Activated CD8-positive, alpha-beta memory T cell treated with anti-CD3 and anti-CD28 coated beads, Interleukin-2, amount 50 U/mL, for 4 hours (primary cell): ENCODE measurements at places on chromosomes 11 and 22.

GRCh38 chr11:44029977-44030911, 17.5 kb upstream of the ACCSL start:
- DNase-seq, result no peak

GRCh38 chr22:42431401-42432019, 693 bp downstream of the NFAM1 start:
- DNase-seq, result no peak

GRCh38 chr22:47419239-47419638, 656.8 kb downstream of the TBC1D22A start:
- DNase-seq, result no peak

DNA sequence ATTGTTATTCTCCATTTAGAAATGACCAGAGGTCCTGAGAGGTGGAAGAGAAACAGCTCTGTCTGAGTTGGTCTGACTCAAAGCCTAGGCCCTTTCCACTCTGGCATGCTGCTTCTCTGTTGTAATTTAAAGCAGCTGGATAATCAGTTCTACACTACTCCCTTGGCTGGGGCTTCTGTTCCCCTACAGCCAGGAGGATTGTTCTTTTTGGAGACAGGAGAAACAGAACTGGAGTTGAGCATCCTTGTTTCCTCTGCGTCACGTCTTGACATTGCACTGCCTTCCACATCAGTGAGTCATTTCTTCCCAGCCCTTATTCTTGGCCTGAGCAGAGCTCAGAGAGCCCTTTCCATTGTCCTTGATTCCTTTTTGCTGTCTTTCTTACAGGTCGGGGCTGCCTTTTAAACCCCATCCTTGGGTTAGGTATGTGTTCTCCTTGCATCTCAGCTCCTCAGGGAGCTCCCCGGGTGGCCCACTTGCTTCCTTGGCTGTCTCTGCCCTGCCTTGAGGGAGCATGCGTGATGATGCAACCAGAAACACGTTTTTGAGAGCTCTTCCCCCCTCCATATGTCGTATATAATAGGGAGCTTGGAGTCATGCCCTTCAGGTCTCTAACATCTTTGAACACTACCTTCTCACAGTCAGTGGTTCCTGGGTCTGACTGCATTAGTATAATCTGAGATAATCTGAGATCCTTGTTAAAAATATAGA, 35.7 kb downstream of the CYB5R2 start:
- no peak for DNase-seq

- DNase-seq, result no peak
Observed at GRCh38 chr22:19086417-19086816, 35.8 kb downstream of the DGCR2 start.

GRCh38 chr22:50314455-50315288, 7.2 kb upstream of the PLXNB2 start:
- DNase-seq, result peak; percentile 68

DNA sequence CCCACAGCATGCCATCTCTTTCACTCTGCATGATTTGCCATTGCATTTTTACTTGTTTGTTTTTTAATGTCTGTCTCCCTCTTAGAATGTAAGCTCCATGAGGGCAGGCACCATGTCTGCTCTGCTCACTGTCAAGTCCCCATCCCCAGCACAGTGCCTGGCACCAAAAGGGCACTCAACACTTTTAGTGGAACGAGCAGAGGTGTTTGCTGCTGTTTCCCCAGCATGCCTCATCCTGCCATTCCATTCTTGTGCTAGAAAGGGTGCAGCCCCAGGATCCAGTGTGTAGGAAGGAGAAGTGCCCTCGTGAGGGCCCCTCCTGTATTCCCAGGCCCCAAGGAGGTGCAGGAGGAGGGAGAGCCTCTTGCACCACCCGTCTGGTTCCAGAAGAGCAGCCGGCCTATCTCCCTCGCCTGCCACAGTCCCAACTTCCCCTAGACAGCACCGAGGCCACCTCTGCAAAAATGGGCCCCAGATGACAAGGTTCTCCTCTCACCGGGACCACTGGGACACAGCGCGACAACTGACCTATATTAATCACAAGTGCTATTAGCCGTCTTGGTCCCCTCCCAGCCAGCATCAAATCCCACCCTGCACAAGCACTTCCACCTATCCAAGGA, 33.3 kb upstream of the CACNG2 start:
- DNase-seq, result no peak

DNA sequence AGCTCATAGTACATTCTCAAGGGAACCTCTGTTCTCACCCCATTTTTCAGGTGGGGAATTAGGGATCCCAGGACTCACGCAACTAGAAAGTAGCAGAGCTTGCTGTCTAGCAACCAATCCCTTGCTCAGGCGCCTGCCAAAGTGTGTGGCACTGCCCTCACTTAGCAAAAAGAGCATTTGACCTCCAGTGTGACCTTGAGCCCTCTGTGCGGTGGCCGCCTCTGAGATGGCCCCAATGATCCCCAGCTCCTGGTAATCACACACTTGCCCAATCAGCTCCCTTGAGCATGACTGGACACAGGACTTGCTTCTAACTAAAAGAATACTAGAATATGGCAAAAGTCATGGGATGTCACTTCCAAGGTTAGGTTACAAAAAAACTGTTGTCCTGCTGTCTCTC, 2.6 kb upstream of the LGALS2 start:
- DNase-seq, result no peak

GRCh38 chr11:134521001-134521400, 109.0 kb upstream of the B3GAT1 start:
- no peak for DNase-seq

DNA sequence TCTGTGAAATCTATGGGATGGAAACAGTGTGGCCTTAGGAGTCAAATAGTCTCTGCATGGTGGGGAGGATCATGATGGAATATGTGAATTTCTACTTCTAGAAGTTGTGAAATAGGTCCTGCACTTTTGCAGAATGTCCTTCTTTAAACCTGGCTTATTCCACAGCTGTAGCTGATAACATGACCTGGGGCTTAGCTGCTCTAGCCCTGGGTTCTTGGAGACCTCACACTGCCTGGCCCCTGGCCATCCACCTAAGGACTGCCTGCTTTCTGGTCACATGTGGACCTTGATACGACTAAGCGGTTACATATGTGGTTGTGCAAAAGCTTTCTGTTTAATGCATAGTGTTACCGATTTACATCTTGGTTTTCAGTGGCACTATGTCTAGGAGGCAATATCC, 88.2 kb downstream of the SWAP70 start:
- DNase-seq, result no peak

DNA sequence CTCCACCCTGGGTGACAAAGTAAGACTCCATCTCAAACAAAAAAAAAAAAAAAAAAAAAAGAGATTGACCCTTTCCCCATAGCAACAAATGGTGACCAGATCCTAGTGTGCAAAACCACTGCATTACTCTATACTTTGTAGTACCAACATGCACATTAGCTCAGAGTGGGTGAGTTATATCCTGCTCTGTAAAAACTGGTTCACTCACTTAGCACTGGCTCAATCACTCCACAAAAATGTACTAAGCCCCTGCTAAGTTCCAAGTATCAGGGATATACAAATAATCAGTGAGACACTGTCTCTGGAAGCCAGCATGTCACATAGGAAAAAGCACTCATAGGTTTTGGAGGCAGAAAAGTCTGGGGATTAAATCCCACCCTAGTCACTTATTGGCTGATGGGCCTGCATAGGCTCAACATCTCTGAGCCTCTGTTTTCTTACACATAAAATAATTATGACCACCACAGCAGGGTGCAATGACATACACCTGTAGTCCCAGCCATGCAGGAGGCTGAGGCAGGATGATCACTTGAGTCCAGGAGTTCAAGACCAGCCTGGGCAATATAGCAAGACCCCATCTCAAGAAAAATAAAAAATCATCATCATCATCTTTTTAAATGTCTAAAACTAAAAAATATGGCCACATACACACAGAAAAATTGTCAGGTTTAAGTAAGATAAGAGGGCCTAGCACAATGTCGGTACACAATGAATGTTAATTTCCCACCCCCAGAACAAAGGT, 11.9 kb downstream of the FAM168A start:
- no peak for DNase-seq

DNA sequence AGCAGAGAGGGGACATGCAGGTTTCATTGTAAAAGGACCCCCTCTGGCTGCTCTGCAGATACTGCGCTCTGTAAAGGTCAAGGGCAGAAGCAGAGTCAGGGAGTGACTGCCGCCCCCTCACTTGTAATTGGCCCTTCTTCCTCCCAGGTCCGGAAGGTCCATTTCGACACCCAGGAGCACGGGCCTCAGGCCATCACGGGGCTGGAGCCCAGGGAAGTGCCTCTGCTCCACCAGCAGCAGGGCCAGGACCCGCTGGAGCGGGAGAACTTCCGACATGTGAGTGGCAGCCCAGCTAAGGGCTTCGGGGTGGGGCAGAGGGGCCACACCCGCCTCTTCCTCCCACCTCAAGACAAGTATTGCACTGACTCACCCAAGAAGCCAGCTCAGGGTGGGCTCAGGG, 24.0 kb upstream of the LRRC10B start:
- no peak for DNase-seq

DNA sequence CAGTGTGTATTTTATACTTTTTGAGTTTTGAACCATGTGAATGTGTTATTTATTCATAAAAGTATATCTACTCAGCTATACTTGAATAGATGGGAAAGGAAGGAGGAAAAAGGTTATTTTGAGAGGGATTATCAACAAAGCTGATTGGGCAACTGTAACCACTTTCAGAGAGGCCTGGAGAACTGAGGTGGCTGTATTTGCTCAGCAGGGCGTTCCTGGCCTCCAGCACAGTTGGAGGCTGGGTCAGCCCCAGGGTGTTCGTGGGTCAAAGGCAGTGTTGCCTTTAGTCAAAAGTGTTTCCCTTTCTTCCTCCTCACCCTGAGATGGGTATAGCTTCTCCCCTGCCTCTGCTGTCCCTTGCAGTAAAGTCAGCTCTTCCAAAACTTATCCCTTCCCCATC, 26.7 kb downstream of the ASCC2 start:
- DNase-seq, result no peak

DNA sequence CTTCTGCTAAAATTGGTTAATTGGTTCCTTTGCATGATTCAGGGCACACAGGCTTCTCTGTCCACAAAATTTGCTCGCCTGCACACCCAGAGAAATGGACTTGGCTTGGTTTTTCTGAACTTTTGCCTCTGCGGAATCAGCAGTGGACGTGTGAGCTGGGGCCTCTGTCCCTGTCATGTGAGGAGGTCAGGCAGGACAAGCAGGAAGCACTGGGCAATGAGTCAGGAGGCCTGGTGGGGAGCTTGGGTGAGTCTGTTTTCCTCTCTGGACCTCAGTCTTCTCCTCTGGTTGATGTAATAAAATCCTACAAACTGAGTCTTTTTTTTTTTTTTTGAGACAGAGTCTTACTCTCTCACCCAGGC, 10.4 kb upstream of the CELSR1 start:
- DNase-seq, result no peak

DNA sequence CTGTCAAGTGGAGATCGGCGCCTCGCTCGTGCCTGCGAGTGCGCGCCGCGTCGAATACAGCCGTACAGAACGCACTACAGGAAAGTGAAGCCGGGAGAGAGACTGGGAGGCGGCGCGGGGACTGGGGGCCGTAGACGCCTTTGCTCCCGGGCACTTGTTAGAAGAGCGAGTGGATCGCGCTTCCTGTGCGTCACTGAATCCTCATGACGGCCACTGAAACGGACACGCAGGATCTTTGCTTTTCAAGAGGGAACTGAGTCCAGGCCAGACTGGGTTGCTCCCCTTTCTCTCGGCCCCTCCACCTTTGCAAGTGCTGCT, 314 bp downstream of the RIC8A start:
- no peak for DNase-seq

GRCh38 chr22:41935015-41935351, 8.4 kb upstream of the TNFRSF13C start:
- DNase-seq, result no peak

GRCh38 chr11:102138223-102138622, 28.0 kb downstream of the YAP1 start:
- no peak for DNase-seq

DNA sequence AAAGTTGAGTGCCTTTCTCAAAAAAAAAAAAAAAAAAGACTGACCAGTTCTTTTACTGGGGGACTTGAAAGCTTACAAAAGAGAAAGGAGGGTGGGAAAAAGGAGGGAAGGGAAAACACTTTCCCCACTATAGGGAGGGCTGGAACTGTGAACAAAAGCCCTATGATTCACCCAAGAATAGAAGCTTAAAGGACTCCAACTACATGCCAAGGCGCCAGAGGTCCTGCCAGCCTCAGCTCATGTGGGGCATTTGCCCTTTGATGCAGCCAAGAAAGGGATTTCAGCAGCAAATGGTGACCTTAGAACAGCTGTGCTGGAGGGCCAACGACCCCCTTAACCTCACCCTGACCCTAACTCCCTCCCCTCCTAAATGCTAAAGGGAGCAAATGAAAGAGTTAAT, 160.0 kb downstream of the NTM start:
- DNase-seq, result no peak

GRCh38 chr22:37047006-37047405, 4.5 kb upstream of the KCTD17 start:
- DNase-seq, result no peak

DNA sequence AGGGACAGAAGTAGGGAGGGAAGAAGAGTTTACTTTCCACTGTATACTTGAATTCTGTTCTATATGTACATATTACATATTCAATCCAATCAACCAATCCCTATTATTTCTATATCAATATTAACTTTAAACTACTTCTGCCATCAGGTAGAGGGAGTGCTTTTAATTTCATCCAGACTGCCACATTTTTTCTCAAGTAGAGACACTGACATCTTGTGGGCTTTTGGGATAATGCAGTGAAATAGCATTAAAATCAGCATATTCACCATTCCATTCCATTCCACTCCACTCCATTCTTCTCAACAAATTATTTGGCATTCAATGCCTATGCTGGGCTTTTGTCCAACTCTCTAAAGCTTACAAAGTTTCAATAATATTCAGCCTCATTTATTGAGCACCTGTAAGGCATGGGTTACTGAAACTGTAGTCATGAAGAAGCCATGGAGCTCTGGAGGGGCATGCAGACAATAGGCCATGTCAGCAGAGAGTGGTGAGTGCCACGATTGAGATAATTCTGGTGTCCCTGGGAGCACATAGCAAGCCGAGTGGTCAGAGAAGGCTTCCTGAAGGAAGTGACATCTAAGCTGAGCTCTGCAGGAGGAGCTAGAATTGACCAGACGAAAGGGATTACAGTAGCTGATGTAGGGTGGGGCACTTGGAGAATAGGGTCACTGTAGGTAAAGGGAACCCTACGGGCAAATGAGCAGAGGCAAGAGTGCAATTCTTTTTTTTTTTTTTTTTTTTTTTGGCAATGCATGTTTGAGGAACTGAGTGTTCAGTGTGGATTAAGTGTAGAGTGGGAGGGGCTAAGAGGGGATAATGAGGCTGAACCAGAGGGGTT, 12.8 kb upstream of the CLPB start:
- DNase-seq, result no peak

- no peak for DNase-seq
Observed at GRCh38 chr11:94002226-94002625, 18.9 kb upstream of the HEPHL1 start.

- DNase-seq, result no peak
Observed at GRCh38 chr22:27065279-27065678, 407.9 kb downstream of the MIAT start.

GRCh38 chr22:19879246-19879570, 24.5 kb upstream of the GNB1L start:
- DNase-seq, result peak; percentile 5
